ENCODE measurements at places on chromosomes 2 and 18.

GRCh38 chr18:21664069-21664468 lies 40.5 kb downstream of the ABHD3 start:
- DNase-seq = no peak

- no peak for DNase-seq
These were observed 880.0 kb downstream of the LRRTM4 start for GRCh38 chr2:76642129-76642528.

GRCh38 chr2:157822993-157823392 lies 53.1 kb downstream of the ACVR1 start:
- DNase-seq = peak; percentile 67

DNA sequence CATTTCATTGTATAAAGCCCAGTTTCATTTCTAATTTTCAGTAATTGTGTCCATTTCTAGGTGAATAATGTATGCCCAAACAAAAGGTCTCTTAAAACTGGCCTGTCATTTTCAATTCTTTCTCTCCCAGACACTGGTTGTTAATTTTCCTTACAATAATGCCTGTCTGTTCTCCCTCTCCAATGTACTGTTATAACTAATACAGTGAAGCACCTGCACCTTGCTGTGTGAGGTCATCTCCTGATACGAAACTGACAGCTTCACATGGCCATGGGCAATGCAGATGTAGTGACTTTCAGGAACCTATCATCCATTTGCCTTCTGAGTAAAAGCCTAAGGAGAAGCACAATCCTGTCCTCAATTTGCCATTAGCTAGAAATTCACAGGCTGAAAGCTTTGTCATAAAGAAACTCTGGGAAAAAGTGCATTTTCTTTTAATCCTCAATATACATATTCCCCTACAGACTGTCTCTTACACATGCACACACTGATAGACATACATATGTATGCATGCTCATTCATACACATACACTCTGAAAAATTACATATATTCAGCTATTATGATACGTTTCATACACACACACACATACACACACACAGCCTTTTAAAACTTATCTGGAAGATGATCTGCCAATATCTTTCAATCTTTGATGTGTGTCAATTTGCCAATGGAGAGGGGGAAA lies 1030.3 kb downstream of the TDRD15 start:
- DNase-seq = no peak

- no peak for DNase-seq
These were observed 1.0 kb upstream of the ANKRD62 start for GRCh38 chr18:12092398-12093229.

- DNase-seq = peak; percentile 70
These were observed 150.8 kb downstream of the ANKRD44 start for GRCh38 chr2:197159661-197160211.

DNA sequence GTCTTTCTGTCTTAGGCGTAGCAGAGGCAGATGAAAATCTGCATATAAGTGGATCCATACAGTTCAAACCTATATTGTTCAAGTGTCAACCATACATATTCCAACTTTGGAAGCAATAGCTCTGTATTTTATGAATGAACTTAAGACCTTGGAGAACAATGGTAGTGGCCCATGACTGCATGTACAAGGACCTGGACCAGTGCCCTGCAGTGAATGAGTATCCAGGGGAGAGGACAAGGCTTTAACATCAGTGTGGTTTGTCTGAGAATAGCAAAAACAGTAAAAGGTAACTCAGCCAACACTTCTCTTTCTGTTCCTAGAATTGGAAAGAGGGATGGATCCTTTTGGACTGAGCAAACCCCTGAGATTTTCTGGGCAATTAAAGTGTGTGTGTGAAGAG lies 230.8 kb upstream of the LINC00305 start:
- DNase-seq = no peak

GRCh38 chr2:174025271-174026121 lies 60.3 kb upstream of the SP3 start:
- peak; percentile 87 for DNase-seq

DNA sequence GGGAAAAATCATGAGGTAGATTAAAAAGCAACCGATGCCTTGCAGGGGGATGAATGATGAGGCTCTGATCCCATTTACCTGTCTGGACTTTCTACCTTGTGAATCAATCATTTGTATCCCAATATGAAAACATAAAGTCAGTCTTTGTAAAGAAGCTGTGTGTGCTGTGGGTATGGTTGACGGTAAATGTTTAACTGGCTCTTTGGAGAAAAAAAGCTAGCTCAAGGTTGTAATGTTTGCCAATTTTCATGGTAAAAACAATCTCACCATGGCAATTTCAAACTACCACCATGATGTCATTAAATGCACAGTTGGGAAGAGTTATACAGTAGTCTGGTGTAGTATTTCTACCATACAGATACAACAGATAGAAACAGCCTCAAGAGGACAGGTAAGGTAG lies 14.6 kb downstream of the TTR start:
- DNase-seq = no peak

- no peak for DNase-seq
These were observed 124.7 kb downstream of the ACKR3 start for GRCh38 chr2:236694146-236694888.

- peak; percentile 68 for DNase-seq
These were observed 157.4 kb downstream of the TAF4B start for GRCh38 chr18:26383454-26384270.

DNA sequence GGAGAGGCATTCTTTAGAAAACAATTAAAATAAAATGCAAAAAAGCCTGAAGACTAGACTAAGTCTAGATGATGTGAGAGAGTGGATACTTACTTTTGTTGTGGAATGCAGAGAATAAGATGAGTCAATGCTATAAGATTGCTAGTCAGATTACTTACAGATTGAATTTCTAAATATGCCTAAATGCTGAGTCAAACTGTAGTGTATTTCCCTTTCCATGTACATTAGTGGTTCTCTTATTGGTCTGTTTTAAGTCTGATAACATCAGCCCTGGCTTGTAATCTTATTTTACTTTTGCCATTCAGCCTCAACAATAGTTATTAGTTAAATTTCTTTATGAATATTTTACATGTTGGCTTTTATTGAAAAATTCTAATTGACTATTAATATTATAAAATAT lies 702.7 kb downstream of the SOCS6 start:
- peak; percentile 43 for DNase-seq

DNA sequence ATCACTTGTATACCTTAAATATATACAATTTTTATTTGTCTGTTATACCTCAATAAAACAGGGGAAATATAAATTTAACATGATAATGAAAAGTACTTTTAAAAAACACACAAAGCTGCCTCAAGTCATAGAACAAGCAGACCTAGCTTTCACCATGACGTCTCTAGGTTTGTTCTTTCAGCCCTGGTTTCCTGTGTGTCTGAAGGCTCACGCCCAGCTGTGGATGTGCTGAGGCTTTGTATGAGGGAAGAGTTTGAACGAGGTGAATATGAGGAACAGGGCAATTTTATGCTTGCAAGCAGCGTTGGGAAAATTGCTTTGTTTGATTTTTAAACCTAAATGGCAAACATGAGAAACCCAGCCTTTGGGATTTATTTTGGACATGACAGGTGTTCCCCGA lies 15.3 kb downstream of the SH3RF3 start:
- DNase-seq = no peak

DNA sequence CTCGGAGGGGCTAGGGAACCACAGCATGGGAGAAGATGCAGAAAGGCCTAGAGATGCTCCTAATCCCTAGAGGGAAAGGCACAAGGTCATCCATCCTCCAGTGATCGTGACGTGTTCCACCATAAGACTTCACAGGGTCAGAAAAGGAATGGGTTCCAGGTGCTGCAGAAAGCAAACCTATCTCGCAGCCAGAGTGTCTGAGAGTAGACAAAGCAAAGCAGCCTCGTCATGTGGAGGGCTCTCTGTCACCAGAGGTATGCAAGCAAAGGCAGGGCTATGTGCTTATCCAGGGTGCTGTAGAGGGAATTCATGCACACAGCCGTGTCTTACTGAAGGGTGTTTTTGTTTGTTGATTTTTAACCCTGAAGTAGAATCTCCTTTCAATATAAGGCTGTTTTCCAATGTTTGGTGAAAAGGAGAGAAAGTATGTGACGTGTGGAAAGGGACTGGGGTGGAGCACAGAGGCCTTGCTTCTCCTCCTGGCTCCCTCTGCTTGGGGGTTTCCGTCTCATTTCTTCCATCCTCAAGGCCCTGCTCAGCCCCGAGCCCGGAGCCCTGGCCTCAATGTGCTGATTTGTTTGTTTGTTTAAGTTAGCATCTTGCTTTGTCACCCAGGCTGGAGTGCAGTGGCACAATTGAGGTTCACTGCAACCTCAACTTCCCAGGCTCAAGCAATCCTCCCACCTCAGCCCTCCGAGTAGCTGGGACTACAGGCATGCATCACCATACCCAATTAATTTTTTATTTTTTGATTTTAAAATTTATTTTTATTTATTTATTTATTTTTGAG lies 3.0 kb downstream of the GPR55 start:
- no peak for DNase-seq

GRCh38 chr2:19575641-19576040 lies 217.2 kb upstream of the OSR1 start:
- DNase-seq = peak; percentile 59

DNA sequence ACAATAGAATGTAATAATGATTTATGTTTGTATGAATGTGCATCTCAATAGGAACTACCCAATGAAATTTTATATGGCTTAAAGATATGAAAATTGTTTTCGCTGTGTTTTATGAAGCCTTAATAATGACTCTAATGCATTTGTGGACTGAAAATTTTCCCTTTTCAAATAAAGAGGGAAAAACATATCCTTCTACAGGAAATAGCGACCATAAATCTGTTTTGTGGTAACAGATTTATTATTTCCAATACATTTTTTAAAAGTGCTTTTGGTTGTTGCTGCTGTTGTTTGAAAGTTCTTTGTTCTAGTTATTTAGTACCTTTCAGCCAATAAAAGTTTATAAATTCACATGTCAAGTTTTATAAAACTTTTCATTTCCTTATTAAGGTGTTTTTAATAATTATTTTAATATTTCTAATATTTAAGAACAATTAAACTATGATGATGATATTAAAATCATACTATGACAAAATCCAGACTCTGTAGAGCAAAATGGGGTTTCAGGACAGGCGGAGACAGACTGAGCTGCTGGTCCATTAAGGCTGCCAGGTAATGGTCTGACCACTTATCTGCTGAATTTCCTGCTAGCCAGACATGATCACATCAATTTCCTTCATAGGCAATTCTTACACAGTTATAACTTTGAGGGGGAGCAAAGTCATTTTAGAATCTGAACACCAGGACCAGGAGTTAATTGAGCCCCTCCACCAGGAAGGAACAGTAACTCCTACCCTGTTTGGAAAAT lies 65.7 kb upstream of the NEUROD1 start:
- no peak for DNase-seq

- DNase-seq = peak; percentile 98
These were observed 71.7 kb downstream of the HS1BP3 start for GRCh38 chr2:20578895-20579825.

DNA sequence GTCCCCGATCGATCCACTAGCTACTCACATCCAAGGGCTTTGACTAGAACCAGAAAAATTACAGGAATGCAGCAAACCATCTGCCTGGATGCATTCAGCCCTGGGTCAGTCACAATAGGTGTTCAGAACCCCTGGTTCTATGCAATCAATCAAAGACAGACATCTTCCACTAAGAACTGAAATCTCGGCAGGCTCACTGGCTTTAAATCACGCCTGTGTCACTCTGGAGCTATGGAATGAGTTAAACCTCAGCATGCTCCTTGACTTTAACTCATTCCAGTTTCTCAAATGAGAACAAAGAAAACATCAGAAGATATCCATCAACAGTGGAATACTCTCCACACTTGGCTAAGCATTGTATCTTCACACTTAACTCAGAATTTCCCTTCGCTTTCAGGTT lies 68.1 kb upstream of the SPTBN1 start:
- DNase-seq = no peak

DNA sequence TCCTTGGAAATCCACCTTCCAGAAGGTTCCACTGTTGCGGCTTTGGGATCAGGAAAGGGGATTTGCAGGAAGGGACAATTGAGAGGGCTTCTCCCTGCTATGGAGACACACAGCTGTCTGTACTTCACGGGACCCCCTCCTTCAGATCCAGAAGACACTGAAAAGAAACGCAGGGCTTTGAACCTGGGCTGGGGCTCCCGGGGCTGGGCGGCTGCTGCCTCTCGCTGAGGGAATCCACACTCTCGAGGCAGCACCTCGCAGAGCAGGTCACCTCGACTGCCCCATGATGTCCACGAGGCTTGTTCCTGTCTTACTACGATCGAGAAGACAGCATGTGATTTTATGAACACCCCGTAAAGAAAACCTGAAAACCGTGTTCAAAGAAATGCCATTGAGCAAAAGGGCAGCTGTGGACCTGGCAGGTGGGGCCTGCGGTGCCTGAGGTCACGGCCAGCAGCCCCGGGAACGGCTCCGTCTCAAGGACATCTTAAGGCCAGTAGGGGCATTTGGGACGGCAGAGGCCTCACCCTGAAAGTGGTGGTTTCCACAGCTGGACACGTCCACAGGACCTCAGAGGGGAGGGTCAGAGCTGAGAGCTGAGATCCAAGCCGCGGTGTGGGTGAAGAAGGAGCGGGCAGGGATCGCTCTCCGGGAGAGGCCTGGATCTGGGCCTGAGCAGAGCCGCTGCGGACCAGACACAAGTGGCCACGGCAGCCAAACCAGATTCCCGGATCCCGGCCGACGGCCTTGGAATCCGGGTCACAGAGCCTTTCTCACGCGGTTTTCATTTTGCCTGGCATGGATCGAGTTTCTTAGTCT lies 165.7 kb downstream of the RTP5 start:
- DNase-seq = no peak

- DNase-seq = no peak
These were observed 426.2 kb downstream of the NCKAP5 start for GRCh38 chr2:133142087-133142486.

GRCh38 chr2:126825316-126825715 lies 73.4 kb upstream of the TEX51 start:
- no peak for DNase-seq

GRCh38 chr2:236990552-236990951 lies 95.1 kb upstream of the COPS8 start:
- no peak for DNase-seq

- DNase-seq = no peak
These were observed 584.6 kb downstream of the CNTNAP5 start for GRCh38 chr2:124609667-124610066.

- DNase-seq = no peak
These were observed 21.1 kb upstream of the SLC9A4 start for GRCh38 chr2:102451968-102452367.

- peak; percentile 65 for DNase-seq
These were observed 73.5 kb upstream of the LHCGR start for GRCh38 chr2:48829036-48829435.

- DNase-seq = peak; percentile 72
These were observed 697 bp downstream of the LGALSL start for GRCh38 chr2:64454386-64455332.

DNA sequence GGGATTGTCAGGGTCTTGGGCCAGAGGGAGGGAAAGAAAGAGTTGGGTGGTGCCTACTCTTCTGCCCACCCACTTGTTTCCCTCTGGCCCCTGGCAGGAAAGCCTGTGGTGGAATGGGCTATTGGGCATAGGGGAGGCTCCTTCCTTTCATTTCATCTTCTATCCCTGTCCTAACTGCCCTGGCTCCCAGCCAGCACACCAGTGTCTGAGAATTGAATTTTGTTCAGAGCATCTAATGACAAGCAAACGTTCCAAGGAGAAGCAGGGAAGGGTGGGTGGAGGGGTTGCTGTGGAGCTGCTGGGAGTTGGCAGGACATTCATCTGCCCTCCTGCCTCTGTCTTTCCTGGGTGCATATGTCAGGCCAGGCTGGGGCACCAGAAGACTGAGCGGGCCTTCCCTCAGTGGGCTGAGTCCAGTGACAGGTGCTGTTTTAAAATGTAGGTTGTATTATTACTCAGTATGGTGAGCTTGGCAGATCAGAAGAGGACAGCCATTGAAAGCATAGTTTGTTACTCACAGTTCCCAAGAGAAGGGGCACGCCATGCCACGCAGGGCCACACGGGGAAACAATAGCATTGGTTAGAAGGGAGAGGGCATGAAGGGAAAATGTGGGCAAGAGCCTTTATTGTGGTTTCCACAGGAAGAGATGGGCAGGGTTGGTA lies 171.9 kb downstream of the ACOXL start:
- no peak for DNase-seq
